Calu3 (cell line): ENCODE measurements at places on chromosomes 3 and 15. TPM values are rescaled to one million over a fixed set of nuclear protein-coding genes. Genes with fewer than 3 reads are reported as not detected.

The SUSD5 gene
- total RNA-seq, result 0.21 and 0.93 TPM in 2 replicates

The ECE2 gene
- total RNA-seq, result not detected in 2 replicates

GRCh38 chr3:41204369-41204768 lies 5.1 kb downstream of the CTNNB1 start:
- no peak for DNase-seq
- H3K4me1 ChIP-seq, result peaks cover 47% of the 10 kb centered on the region
- no peak overlapping the region for H3K4me3 ChIP-seq

- H3K4me1 ChIP-seq, result peaks cover 14% of the 10 kb centered on the region
- H3K27ac ChIP-seq, result no peak overlapping the region
- no peaks in the 10 kb centered on the region for H3K27me3 ChIP-seq
- no peaks in the 10 kb centered on the region for H3K36me3 ChIP-seq
These were observed 96.2 kb upstream of the ARHGEF26 start for GRCh38 chr3:154025007-154025406.

- H3K4me3 ChIP-seq, result no peak overlapping the region
- H3K4me1 ChIP-seq, result no peaks in the 10 kb centered on the region
- H3K27ac ChIP-seq, result no peak overlapping the region
These were observed 339.9 kb upstream of the RBMS3 start for GRCh38 chr3:28940994-28941393.

GRCh38 chr15:66865622-66866611 lies 163.9 kb downstream of the SMAD6 start:
- no peaks in the 10 kb centered on the region for H3K27me3 ChIP-seq
- peaks cover 21% of the 10 kb centered on the region for H3K4me1 ChIP-seq

DNA sequence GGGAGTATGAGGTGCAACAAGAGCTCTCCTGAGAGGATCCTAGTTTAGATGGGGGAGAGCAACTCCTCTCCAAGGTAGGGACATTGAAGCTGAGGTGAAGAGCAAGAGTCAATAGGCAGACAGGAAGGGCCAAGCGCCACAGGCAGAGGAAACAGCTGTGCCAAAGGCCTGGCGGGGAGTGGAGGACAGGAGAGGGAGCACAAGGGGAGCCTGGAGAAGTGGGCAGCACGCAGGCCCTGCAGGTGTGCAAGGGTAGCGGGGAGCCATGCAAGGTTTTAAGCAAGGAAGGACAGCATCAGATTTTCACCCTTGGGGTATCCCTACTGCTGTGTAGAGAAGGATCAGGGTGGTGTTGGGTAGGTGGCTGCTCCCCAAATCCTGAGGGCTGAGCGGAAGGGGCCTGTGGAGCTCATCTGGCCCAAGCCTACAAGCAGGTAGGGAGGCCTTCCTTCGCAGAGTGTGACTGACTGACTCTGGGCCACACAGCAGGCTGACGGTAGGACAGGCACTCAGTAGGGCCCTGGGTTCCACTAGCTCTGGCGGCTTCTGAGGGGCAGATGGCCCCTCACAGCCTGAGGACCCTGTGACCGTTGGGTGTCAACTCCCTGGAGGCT lies 13.3 kb downstream of the CHST13 start:
- no peak overlapping the region for H3K27ac ChIP-seq
- peaks cover 4% of the 10 kb centered on the region for H3K36me3 ChIP-seq
- no peak for DNase-seq
- H3K4me1 ChIP-seq, result peaks cover 17% of the 10 kb centered on the region
- H3K4me3 ChIP-seq, result no peak overlapping the region
